ENCODE measurements at places on chromosomes 5 and 9.

DNA sequence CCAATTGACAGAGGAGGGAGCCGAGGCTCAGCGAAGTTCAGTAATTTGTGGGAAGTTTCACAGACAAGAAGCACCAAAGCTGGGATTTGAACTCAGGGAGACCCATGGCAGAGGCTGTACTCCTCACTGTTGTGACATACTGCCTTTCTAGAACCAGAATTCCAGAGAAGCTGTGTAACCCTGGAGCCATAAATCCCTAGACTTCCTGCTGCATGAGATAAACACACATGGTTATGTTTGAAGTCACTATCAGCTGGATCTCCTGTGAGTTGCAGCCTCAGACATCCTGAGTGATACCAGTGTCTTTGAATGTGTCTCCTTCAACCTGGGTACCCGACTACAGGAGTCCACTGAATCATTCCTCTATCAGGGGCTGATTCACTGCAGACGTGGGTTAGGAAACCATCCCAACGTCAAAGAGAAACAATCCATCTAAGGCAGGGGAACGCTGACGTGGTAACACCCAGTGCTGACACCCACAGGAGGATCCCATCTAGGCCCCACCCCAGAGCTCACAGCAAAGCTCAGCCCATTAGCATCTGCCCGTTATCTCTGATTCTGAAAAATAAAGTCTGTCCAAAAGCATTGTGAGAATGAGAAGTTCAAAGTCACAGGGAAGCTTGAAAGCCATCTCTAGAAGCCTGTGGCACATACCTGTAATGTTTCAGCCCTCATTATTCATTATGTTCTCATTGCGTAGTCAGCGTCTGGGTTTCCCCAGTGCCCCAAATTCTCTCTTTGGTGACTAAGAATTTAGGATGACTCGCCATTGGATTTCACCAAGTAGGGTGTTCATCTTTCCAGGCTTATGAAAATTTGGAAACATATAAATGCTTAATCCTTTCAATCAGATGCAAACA, 36.3 kb upstream of the BASP1 start:
- DNase-seq: no peak

DNA sequence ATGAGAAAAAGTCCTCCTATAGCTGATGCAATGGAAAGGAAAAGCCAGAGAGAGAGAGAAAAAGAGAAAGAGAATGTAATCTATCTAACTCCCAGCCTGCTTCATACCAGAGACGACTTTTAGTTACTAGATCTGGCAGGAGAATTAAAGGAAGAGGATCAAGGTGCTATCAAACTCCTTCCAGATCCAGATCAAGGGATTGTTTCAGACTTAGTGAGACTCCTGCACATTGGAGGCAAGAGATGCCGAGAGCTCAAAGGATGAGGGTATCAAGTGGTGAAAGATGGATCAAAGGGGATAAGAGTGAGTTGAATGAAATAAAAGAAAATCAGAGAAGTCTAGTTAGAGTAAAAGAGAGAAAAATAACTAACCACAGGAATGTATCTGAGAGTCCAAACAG, 478.6 kb downstream of the KIF4B start:
- DNase-seq: no peak

GRCh38 chr9:26169708-26170107, 491.5 kb upstream of the TUSC1 start:
- DNase-seq: no peak

DNA sequence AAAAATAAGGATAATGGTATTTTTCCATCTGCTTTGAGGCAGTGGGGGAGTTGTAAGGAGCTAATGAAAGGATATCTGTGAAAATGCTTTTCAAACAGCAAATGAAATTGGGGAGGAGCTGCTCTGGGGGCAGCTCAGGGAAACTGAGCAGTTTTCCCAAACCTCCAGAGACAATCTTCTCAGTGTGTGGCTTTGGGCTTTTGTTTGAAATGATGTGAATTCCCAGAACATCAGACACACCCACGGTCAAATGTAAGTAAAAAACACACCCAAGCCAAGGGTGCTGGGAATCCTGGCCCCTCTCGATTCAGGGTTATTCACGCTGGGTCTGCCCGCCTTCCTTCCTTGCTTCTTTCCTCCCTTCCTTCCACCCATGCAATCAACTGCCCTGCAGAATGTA, 512.6 kb downstream of the BNC2 start:
- DNase-seq: no peak

DNA sequence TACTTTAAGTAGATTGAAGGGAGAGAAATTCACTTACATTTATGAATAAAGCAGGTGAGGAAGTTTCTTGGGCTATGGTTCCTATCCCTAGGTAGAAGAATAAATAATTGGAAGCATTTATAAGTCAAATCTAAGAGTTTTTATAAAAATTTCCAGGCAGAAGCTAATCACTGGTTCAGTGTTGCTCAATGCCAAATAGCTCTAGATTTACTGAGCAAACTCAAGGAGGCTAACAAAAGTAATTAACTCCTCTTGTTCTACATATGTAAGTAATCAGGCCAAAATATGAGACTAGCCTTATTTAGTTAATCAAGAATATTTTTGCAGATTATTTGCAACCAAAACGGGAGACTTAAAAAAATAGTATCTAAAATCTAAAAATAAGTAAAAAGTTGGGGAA, 472.3 kb downstream of the PLK2 start:
- DNase-seq: no peak

Data from stimulated activated CD4-positive, alpha-beta T cell treated with anti-CD3 and anti-CD28 coated beads, Interleukin-4, amount 100 ng/mL, for 1 hour (primary cell).